CD8-positive, alpha-beta memory T cell (primary cell): ENCODE measurements at places on chromosomes 6 and 20.
A peak's percentile ranks its signal among the peaks of the same experiment; 100 is the strongest.

DNA sequence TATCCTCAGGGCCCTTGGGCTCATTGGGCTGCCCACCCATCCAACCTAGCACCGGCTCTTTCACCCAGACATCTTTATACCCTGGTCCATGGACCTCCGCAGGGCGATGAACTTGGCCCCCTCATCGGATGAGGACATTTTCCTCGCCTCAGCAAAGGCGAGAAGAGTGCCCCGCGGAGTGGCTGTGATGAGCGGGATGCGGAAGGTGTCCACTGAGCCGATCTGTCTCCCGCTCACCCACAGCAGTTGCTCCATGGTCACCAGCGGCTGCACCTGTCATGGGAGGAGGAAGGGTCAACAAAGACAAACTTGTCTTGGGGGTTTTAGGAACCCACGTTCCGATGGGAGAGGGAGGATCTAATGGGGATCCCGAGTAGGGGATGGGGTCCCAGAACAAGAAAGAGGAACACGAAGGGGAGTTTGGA is 690 bp downstream of the NEU1 start:
- DNase-seq: no peak

DNA sequence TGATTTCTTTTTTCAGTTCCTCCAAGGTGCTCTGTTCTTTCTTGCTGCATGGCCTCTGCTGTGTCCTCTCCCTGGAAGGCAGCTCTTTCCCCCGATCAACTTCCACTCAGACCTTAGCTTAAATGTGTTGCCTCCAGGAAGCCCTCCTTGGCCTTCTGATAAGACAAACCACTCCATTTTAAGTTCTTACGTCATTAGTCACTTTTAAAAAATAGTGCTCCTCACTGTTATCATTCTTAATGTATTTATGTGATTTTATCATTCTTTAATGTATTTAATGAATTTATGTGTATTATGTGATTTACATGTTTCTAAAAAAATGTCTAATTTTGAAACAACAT is 12.2 kb upstream of the MANBAL start:
- no peak for DNase-seq

DNA sequence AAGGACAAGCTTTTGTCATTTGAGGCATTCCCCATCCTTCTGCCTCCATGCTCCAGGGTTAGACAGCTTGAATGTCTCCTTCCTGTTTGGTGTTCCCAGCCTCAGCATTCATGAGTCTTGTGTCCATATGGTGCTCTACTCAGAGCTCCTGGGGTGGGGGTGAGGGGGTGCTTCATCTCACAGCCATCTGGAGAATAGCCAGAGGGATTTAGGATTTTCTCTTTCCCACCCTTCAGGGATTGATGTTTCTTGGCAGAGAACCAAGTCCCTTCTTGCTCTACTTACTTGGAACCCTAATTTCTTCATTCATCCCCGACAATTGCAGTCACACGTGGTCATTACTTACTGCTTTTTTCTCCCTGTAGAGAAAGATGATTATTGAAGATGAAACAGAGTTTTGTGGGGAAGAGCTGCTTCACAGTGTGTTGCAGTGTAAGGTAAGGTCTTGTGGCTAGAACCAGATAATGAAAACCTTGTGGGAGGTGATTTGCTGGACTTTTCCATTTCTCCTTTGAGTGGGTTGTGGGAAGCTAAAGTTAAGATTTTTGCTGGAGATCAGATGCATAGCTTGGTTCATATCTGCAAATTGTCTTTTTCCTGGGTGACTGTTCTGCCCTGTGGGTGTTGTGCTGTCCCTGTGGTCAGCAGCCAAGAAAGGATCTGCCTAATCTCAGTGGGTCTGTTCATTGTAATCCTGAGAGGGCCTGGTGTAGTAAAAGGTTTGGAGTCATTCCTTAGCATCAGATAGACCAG is 18.6 kb downstream of the CMTR1 start:
- DNase-seq: no peak

GRCh38 chr6:43949551-43949991 is 177.7 kb downstream of the MRPL14 start:
- no peak for DNase-seq

GRCh38 chr20:38272961-38273360 is 12.4 kb upstream of the KIAA1755 start:
- no peak for DNase-seq

DNA sequence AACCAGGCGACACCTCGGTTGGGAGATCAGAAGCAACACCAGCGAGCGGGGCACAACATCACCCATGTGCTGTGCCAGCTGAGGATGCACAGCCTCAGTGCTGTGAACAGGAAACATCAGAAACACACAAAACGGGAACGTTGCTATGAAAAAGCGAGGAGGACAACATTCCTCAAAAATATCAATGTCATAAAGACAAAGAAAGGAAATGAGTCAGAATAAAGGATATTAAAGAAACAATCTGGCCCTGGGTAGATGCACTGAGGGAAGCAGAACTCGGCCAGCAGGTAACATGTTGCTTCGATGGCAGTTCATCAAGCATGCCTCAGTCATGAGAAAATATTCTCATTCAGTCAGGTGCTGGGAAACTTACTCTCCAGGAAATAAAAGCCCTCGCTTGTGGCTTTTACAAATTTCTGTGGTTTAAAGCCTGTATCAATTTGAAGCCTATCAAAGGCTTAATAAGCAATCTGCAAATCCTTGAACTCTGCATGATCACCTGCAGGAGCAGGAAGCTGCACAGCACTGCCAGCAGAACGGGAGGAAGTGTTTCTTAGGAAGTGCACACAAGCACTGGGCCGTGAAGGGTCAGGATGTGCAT is 77.5 kb downstream of the GINS1 start:
- DNase-seq: no peak

GRCh38 chr6:1984346-1984994 is 260.9 kb downstream of the GMDS start:
- no peak for DNase-seq

DNA sequence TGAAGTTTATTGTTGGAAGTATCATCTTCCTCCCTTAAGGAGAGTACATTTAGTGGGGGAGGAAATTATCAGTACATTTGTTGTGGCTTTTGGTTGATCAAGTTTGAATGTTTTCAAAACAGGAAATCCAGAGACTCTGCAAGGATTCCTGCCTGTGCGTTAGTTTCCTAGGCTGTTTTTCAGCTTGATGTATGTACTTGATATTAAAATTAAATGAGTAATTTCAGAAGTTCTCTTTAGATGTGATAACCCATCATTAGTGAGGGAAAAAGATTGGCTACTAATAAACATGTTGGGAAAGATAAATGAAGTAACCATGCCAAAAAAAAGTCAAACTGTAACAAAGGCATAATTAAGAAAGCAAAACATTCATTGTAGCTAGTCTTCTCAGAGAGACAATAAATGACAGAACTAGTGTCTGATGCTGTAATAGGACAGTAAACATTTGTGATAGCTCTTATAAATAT is 88.0 kb upstream of the TULP1 start:
- peak; percentile 65 for DNase-seq

DNA sequence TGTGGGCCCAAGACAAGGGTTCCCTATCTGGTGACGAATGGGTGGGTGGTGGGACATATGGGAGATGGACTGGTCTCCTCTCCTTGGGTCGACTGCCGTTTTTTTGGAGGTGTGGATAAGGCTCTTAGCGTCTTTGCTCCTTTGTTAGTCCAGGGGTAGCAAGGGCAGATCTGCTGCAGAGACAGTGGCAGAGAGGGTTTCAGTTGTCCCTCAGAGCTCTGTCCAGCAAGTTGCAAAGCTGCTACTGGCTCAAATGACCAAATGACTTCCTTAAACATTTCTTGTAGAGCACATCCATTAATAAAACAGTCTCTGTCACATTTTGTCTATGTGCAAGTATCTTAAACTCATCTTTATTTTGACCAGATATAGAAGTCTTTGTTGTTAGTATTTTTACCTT is 508.0 kb upstream of the ADGRB3 start:
- no peak for DNase-seq

DNA sequence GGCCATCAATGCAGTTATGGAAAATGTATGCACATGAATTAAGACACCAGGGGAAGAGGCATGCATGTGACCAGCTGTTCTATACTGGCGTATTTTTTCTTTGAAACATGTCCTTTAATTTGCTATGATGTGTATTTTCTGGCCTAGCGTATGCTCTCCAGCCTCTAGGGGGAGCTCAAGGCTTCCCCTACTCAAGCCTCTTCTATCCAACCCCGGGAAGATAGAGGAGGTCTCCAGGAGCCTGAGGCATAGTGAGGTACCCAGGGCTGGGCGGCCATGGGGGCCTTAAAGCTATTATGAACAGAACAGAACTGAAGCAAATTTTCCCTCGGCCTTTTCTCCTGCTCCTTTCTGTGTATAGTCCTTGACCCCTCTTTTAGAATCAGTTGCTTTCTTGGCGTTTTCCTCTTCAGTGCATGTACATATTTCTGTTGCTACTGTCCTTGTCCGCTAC is 528.9 kb downstream of the MAFB start:
- DNase-seq: no peak

GRCh38 chr6:24997905-24998304 is 62.1 kb upstream of the RIPOR2 start:
- no peak for DNase-seq

- no peak for DNase-seq
Measured at GRCh38 chr6:28734443-28734959, 189.3 kb downstream of the TRIM27 start.

DNA sequence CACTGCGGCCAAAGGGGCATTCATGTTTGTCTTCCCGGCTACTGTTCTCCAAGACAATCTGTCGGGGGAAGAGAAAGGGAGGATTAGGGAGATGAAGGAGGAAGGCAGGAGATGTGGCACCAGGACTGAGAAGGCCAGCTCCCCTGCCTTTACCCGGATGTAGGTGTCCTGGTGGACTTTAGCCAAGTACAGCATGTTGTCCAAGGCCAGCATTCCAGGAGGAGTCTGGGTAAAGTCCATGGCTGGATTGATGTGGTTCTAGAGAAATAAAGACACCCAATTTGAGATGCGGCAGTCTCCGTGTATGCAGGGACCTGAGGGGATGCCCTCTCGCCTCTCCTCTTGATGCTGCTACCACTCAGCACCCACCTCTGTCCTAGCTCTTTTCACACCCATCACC is 32.0 kb downstream of the ELMO2 start:
- no peak for DNase-seq

DNA sequence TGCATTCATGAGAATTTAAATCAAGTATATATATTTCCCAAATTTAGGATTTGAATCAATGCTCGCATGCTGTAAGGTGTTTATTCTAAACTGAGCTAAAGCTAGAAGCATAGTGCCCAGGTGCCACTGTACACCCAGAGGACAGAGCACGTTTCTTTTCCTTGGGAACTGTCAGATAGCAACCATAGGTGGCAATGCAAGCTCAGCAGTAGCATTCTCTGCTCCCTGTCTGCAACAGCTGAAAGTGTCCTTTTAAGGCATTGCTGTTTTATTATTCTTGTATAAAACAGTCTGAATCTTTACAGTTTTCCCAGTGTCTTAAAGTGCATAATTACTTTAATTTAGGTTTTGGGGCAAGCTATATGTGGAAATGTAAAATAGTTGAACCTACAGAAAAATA is 443.4 kb upstream of the MMS22L start:
- no peak for DNase-seq

- DNase-seq: peak; percentile 16
Measured at GRCh38 chr6:36724514-36725390, 27.1 kb downstream of the RAB44 start.

GRCh38 chr20:20229595-20229994 is 138.3 kb upstream of the INSM1 start:
- no peak for DNase-seq

DNA sequence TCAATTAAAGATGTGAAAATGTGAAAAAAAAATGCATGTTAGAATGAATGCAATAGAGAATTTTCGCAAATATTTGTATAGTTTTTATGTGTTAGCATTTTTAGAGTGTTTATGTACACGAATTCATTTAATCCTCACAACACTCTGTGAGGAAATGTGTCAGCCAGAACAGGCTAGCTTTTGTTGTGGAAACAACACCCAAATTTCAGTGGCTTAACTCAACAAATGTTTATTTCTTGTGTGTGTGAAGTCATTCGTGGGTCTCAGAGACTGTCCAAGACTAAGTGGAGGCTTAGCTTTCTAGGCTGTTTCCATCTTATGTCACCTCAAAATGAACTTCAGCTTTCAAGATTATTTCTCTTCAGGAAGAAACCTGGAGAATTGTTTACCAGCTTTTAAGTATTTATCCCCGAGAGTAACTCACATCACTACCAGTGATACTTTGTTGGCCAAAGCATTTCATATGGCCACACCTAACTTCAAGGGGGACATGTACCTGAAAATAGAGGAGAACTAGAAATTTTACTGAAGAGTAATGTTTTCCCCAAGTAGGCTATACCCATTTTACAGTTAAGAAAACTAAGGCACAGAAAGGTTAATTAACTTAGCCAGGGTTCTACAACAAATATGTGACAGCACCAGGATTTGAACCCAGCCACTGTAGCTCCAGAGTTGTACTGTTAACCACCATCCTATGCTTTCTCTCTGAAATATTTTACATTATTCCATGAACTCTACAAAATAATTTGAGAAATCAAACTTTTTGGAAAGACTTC is 306.1 kb downstream of the QKI start:
- DNase-seq: no peak

DNA sequence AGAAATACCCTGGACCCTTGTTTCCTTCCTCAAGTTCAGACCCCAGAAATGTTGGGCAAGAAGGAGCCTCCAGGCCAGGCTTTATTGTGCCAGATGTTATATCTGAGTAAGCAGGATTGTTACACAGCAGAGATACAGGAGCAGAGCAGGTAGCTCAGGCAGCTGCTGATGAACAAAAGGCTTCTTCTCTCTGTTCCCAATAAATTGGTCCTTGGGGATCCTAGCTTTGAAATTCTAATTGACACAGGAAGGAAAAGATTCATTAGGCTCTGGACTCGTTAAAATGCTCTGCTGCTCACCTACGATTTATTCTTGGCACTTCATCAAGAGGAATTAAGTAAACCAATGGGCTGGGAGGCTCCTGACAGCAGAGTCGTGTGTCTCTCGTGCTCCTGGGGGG is 54.2 kb downstream of the RALY start:
- DNase-seq: no peak

DNA sequence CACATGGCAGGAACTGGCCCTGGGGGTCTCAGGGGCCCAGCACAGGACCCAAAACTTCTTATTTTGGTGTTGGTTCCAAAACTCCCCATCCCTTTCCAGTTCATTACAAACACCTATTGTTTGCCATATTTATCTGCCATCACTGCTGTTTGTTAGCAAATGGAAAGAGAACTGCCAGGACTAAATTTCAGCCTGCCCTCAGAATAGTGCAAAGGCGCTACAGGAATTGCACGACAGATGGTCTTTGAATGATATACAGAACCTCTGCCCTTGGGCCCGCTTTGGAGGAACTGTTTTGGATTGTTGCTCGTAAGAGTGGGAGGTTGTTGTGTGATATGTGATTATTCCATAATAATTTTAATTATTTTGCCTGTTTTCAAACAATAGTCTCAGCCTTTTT is 199.0 kb upstream of the FBXL4 start:
- DNase-seq: no peak

- no peak for DNase-seq
Measured at GRCh38 chr6:82494367-82494766, 130.8 kb downstream of the TPBG start.

DNA sequence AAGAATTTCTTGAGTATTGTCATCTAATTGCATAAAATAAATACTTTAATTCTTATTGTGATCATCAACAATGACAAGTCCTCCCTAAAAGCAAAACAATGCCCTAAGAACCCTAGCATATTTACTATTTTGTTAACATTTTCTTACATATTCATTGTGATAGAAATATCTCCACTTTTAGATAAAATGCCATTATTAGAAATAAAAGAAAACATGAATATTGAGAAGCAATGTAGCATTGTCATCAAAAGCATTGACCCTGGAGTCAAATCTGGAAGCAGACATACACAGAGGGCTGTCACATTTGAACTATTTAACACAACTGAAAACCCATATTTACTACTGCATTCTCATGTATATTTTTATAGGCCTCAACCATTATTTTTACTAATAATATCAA is 257.7 kb downstream of the SYNE1 start:
- no peak for DNase-seq

- DNase-seq: no peak
Measured at GRCh38 chr6:37083243-37084138, 78.0 kb downstream of the FGD2 start.
